ENCODE measurements at places on chromosomes 2 and 18.

DNA sequence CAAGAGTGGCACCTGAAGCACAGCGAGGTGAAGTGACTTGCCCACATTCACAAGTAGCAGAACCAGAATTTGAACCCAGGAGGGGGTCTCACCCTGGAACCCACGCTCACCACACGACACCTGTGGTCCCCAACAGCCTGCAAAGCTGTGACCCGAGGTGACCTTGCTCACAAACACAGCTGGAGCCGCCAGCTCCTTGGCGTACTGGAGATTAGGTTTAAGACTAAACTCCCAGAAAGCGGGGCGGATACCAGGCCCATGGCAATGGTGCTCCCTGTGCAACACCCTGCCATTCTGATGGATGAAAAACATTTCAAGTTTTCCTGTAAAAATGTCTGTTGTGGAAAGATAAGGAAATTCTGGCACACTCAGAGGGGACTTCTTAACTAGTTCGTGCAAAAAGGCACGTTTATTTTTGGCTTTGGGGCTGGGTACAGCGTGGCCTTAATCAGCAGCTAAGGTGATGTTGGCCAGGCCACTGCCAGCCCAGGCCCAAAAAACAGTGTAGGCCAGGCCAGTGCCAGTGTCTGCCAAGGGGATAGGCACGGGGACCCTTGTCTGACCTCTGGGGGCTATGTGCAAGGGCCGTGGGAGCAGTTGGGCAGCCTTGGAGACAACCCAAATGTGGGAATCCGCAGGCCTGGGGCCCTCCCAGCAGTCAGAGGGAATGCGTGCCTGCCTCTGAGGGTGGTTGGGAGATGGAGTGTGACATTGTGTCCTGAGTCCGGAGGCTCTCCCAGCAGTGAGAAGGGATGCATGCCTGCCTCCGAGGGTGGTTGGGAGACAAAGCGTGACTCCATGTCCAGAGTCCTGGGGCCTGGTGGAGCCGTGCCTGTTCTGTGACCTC is 185.0 kb upstream of the HS6ST1 start:
- no peak for DNase-seq

DNA sequence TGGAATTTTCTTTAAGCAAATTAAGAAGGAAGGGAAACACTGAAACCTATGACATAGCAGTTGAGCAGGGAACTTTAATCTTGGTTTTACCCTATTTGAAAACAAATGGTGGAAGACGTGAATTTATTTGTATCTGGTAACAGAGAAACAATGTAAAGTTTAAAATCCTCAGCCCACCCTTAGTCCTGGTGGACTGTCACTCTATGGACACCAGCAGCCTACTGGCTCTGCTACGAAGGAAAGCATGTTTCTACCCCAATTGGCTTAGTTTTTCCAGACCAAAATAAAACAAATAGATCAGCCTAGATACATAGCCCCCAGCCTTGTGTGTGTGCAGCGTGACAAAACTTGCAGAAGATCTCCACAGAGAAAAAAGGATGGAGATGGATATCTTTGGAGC is 7.4 kb downstream of the ZEB2 start:
- no peak for DNase-seq

DNA sequence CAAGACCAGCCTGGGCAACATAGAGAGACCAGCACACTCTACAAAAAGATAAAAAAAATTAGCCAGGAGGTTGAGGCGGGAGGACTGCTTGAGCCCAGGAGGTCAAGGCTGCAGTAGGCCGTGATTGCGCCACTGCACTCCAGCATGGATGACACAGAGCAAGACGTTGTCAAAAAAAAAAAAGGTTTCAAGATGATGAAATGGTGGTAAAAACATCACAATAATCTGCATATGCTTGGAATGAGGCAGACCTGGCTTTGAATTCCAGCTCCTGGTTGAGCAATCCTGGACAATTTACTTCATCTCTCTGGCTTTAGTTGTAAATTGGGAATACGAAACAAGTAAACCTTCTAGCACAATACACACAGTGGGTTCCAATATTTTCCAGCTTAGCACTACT is 24.1 kb downstream of the USP40 start:
- DNase-seq = no peak

GRCh38 chr2:219901155-219901554 is 273.7 kb downstream of the SLC4A3 start:
- DNase-seq = no peak

DNA sequence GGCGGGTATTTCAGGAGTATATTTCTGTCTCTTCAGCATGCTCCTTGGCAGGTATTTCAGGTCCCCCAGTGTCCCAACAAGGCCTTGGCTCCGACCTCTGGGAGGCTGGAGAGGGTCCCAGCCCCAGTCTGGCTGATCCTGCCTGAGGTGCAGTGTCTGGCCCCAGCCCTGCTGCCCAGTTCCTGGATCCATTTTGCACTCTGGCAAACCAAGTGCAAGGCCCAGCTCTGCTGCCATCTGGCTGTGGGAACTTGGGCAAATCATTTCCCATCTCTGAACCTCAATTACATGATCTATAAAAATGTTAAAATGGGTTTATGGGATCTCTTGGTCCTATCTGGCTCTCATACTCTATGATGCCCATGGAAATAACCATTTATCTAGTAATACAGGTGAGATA is 63.6 kb downstream of the ZBTB7C start:
- no peak for DNase-seq

- no peak for DNase-seq
Measured at GRCh38 chr2:234493796-234494195, 3.1 kb downstream of the ARL4C start.

- no peak for DNase-seq
Measured at GRCh38 chr2:36330473-36331395, 24.8 kb upstream of the CRIM1 start.

GRCh38 chr2:83378921-83379320 is 1080.2 kb downstream of the SUCLG1 start:
- DNase-seq = no peak
